Activated naive CD4-positive, alpha-beta T cell treated with anti-CD3 and anti-CD28 coated beads for 36 hours (primary cell): ENCODE measurements at places on chromosomes 12 and 14. TPM values are rescaled to one million over a fixed set of nuclear protein-coding genes. Genes with fewer than 3 reads are reported as not detected.

RNASE2 gene
- total RNA-seq, result not detected

- no peak overlapping the region for H3K4me3 ChIP-seq
- no peaks in the 10 kb centered on the region for H3K4me1 ChIP-seq
- H3K27me3 ChIP-seq, result no peaks in the 10 kb centered on the region
- no peak for DNase-seq
- H3K36me3 ChIP-seq, result no peaks in the 10 kb centered on the region
These were observed 105.3 kb upstream of the FOXG1 start for GRCh38 chr14:28661171-28661772.

DNA sequence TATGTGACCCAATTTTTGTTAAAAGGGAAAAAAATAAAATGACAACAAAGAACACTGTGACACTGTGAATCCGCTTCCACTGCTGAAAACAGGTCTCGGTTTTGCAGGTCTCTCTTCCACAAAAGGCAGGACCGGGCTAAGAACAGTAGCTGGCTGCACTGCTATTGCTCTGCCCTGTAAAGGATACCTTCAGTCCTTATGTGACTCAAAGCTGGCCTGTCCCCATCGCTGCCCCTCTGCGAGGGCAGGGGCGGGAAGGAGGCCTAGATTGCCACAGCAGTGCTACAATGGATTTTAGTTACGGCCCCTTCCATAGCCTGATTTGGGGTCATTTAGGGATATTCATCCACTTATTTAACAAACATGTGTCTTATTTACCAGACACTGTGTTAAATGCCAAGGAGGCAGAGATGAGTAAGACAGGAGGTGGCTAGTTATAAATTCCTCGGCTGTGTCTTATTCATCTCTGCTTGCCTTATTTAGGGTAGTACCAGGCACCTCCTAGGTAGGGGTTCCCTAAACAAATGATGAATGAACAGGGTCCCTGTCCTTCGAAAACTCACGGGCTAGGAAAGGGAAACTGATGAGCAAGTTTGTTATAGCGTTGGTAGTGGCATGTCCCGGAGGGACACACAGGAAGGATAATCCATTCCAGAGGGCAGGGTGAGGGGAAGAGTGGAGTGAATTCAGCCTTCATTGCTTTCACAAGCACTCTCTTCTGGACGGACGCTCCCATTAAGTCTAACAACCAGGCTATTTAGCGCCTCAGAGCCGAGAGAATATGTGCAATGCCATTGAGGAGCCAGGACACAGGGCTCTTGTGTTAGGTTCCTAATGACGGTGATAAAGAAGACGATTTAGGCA lies 73.3 kb downstream of the EID3 start:
- no peaks in the 10 kb centered on the region for H3K27me3 ChIP-seq
- H3K4me3 ChIP-seq, result no peak overlapping the region
- H3K4me1 ChIP-seq, result peaks cover 10% of the 10 kb centered on the region
- no peak for DNase-seq

DNA sequence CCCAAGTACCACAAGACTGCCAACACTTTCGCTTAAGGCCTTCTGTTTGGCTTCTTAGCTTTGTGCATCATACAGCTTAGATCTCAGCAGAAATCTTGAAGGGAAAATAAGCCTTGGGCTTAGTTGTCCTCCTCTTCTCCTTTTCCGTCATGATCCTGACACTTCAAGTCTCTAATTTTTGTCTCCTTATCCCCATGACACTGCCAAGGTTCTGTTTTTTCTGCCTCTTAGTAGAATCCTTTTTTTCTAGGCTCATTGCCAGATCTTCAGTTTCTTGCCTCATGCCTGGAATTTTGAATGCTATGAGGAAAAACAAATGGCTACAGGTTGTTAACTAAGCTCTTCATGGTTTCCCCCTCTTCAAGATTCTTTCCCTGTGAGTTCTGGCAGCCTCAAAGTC lies 450.4 kb downstream of the LRFN5 start:
- H3K36me3 ChIP-seq, result no peaks in the 10 kb centered on the region
- H3K4me3 ChIP-seq, result no peak overlapping the region
- H3K27ac ChIP-seq, result no peak overlapping the region
- no peaks in the 10 kb centered on the region for H3K4me1 ChIP-seq
- H3K27me3 ChIP-seq, result no peaks in the 10 kb centered on the region

GRCh38 chr12:58302487-58303011 lies 361.2 kb downstream of the ATP23 start:
- no peak overlapping the region for H3K4me3 ChIP-seq
- no peak for DNase-seq
- no peaks in the 10 kb centered on the region for H3K4me1 ChIP-seq
- H3K36me3 ChIP-seq, result no peaks in the 10 kb centered on the region
- H3K27me3 ChIP-seq, result no peaks in the 10 kb centered on the region
- no peak overlapping the region for H3K27ac ChIP-seq

DNA sequence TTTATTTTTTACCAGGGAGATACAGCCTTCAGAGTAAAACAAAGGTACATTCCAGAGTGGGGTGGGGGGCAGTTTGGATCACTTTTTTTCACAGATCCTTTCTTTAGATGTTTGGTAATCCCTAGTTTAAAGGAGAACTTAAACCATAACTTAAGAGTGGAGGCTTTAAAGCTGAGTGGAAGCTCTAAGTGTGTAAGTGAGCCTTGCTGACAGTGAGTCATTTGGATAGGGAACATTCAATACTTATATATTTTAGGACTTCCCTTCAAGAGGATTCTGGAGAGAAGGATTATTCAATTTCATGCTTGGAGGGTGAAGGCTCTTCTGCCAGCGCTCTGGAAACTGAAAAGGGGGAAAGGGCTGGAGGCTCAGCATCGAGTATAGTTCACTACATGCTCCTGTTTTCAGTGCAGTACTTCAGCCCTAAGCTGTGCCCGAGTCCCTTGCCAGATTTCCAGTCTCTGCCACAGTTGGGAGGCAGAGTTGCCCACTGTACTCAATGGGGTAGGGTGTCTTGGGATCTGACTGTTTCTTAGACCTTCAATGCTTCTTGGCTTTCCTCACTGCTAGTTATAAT lies 8.4 kb downstream of the PRKAG1 start:
- H3K4me1 ChIP-seq, result peaks cover 2% of the 10 kb centered on the region
- H3K36me3 ChIP-seq, result peaks cover 34% of the 10 kb centered on the region
- H3K27ac ChIP-seq, result no peak overlapping the region
- no peak for DNase-seq
- H3K27me3 ChIP-seq, result no peaks in the 10 kb centered on the region
